ENCODE measurements at places on chromosomes 3 and 15.

GRCh38 chr3:62873761-62874710, 1.2 kb downstream of the CADPS start:
- DNase-seq = no peak

DNA sequence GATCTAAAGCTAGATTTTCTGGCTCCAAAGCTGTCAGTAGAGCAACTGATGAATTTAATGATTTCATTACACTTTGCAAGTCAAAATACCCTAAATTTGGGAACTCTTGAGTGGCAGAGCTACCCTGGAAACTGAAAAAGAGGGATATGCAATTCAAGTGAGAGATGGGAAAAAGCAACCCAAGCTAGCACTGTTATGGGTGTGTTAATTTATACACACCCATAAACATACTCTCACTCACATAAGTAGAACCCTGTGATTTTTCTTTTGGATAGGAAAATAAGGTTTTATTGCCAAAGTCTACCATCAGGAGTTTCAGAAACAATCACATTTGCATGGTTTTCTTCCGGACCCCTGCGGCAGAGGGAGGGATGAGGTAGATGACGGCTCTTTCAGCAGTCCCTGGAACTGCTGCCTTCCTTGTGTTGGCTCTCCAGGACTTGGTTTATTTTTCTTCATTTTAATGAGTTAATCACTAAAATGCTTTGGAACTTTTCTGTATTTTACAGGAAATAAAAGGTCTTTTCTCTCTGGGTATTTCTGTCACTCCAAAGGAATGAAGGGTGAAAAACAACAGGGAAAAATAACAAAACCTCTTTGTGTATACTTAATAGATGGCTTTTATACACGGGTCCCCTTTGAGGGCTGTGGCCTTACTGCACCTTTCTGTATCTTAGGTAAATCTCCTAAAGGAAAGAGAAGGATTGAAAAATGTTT, 63.8 kb downstream of the TTC23 start:
- DNase-seq = no peak

GRCh38 chr3:27865731-27866130, 143.6 kb upstream of the EOMES start:
- DNase-seq = no peak

DNA sequence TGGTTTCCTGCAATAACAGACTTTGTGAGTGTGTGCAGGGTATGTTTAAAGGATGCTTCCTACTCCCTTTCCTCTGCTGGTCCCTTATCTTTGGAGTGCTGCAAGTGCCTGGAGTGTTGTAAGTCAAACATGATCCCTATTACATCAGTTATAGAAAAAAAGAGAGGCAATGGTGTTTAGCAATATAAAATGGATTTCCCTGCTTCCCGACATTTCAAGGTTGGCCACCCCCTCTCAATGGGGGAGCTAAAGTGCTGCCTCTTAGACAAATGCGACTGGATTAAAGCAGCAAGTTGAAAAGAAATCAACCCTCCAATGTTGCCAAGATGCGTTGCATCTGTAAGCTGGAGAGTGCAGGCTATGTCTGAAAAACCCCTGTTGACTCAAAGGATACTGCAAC, 203.1 kb upstream of the WNT5A start:
- DNase-seq = no peak

DNA sequence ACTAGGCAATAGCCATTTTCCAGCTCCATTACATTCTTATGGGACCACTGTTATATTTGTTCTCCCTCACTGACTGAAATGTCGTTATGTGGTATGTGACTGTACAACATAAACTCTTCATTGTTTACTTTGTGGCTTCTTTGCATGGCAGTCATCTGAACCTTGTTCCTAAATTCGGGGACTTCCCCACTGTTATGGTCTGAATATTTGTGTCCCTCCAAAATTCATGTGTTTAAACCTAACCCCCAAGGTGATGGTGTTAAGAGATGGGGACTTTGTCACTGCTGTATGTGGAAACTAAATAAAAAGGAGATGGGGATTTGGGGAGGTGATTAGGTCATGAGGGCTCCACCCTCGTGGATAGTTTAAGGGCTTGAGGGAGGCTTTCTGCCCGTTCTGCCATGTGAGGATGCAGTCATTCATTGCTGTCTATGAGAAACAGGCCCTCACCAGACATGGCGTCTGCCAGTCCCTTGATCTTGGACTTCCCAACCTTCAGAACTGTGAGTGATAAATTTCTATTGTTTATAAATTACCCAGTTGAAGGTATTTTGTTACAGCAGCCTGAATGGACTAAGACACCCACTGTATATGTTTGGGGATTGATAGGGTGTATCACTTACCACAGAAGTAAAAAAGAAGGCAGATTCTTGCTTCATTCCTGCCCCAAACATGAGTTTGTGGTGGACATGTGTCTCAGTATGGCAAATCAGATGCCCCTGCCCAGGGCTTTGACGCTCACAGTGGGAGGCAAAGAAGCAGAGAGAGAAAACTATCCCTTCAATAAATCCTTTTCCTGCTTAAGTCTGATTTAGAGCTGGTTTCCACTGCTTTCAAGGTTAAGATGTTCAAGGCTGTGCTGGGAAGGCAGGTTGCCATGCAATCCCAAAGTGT, 138.0 kb upstream of the UBE2E1 start:
- no peak for DNase-seq

- DNase-seq = no peak
Measured at GRCh38 chr3:174325834-174326700, 533.1 kb upstream of the NAALADL2 start.

GRCh38 chr3:16700651-16701050, 95.4 kb upstream of the DAZL start:
- no peak for DNase-seq

DNA sequence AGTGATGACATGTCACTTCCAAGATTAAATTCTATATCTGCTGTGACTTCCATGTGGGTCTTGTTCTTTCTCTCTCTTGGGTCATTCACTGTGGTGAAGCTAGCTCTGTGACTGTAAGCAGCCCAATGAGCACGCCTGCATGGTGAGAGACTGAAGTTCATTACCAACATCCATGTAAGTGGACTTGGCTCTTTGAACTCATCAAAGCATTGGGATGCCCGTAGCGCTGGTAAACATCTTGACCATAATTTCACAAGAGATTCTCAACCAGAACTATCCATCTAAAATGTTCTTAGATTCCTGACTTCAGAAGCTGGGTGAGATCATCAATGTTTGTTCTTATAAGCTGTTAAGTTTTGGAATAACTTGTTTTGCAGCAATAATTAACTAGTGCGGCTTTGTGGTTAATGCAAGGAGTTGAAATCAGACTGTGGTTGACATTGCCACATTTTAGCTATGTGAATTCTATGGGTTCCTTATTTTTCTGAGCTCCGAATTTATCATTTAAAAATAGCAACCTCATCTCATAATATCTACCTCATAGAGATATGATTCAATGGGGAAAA, 31.6 kb upstream of the LRRC3B start:
- DNase-seq = no peak

GRCh38 chr15:85581495-85581894, 201.1 kb downstream of the AKAP13 start:
- DNase-seq = no peak

GRCh38 chr15:51970132-51970817, 1.3 kb downstream of the LEO1 start:
- no peak for DNase-seq

GRCh38 chr3:29933802-29934490, 653.1 kb downstream of the RBMS3 start:
- no peak for DNase-seq

DNA sequence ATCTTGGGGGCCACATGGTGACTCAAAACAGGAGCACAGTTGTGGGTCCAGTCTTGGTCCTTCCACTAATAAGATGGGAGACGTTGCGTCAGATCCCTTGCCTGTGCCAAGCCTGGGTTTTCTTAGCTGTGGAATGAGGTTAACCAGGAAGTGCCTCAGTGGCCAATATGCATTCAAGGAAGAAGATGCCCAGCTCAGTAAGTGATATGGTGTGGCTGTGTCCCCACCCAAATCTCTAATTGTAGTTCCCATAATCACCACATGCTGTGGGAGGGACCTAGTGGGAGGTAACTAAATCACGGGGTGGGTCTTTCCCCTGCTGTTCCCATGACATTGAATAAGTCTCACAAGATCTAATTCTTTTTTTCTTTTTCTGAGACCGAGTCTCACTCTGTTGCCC, 6.4 kb downstream of the ALG1L2 start:
- DNase-seq = no peak

DNA sequence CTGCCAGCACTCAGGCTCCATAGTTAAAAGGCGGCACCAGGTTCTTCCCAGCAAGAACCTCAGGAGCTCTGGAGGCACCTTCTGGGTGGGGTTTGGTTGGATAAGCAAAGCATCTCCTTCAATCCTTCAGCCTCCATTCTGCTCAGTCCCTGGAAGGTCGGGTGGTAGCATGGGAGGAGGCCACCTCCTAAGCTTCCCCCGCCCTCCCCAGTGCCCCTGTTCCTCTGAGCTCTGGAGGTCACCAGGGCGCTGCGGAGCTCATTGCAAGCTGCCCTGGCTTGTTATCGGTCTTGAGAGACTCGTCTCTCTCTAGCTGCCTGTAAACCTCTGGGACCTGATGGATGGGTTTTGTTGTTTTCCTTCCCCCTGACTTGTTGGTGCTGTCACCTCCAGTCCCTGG, 124.8 kb downstream of the RPLP1 start:
- DNase-seq = no peak

DNA sequence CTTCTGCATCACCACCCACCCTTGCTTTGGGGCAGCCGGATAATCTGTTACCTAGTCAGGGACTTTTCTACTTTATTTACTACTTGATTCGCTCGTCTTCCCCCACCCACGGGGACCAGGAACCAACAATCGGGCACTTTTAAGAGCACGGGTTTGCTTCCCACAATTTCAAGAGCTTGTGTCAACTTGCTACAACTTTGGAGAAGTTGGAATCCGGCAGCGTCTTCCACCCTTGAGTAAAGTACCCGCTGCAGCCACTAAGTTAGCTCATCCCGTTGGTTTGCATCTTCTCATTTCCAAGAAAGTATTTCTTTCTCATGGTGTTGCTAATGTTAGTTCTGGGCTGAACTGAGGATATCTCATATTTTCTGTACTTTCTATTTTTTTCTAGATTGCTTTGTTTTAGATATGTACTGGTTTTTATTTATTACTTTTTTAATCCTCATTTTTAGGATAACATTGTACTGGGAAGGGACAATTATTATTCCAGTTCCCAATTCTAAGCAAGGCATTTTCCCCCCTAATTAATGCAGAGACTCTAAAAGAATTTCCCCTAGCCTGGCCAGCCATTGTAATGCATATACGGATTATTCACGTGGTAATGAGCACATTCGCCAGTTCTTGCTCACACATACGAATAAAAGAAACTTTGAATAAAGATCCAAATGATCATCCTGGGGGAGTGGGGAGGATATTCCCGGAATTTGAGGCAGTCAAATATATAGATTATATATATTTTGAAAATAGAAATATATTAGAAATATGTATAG, 4.0 kb downstream of the SOX2 start:
- DNase-seq = no peak

DNA sequence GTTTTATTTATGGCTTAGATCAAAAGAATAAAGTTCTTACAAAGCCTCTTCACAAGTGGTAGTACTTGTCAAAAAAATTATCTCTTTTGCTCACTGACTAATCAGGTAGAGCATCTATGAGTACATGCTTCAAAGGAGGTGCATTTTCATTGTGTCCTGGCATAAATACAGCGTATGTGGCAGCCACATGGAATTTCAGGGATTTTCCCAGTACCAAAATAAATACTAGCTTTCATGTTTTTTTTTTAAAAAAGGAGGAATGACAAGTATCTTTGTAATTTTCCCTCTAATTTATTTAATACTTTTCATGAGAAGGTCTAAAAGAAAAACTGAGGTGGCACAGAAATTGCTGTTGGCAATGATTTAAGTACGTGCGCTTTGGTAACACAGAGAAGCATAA, 597.8 kb upstream of the ALCAM start:
- no peak for DNase-seq

DNA sequence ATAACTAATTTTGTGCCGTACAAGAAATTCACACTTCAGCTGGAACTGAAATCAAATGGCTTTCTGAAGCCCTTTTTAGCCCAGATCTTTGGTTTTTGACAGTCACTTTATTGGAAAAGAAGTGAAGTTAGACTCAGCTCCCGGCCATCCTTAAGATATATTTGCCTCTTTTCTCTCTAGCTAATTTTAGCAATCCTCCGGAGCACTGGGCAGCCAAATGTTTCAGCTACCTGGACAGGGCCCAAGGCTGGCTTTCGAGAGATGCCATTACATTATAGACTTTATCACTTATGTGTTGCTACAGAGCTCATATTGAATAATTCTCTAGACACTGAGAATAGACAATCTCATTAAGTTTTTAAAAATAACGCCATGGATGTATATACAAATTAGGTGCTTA, 28.5 kb upstream of the RPL39L start:
- no peak for DNase-seq

DNA sequence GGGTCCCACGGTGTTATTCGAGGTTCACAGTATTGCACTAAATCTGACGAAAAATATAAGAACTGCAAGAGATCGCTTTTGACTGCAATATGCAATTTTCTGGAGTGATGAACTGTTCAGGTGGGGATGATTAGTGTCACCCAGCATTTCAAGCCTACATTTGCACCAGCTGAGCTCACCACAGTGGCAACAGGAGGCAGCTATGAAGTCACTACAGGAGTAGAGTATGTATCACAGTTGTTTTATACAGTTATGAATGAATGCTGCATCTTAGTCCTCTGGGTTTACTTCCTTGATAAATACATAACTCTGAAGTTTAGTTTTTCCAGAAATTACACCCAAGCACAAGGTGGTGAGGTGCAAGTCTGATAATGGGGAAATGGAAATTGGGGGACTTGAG, 69.6 kb downstream of the CHSY1 start:
- DNase-seq = no peak

DNA sequence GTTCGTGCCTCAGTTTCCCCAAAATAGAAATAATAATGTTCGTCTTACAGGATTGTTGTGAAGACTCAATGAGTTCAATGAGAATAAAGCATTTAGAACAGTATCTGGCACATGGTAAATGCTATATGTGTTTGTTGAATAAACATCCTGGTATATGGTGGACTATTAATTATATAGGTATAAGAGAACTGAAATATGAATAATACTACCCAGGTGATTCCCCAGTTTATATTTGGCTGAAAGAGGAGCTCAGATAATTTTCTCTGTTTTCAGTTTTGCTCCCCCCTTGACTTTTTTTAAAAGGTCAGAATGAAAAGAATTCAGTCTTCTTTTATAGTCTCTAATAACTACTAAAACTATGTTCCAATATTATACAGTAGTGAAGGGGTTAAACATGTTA, 46.9 kb downstream of the USP8 start:
- DNase-seq = no peak

Measured in activated CD4-positive, alpha-beta T cell treated with anti-CD3 and anti-CD28 coated beads, Interleukin-2, amount 50 U/mL, for 24 hours (primary cell).